Activated naive CD4-positive, alpha-beta T cell treated with anti-CD3 and anti-CD28 coated beads, Interleukin-2, amount 50 U/mL, for 16 hours (primary cell): ENCODE measurements at places on chromosomes 7 and 10.

DNA sequence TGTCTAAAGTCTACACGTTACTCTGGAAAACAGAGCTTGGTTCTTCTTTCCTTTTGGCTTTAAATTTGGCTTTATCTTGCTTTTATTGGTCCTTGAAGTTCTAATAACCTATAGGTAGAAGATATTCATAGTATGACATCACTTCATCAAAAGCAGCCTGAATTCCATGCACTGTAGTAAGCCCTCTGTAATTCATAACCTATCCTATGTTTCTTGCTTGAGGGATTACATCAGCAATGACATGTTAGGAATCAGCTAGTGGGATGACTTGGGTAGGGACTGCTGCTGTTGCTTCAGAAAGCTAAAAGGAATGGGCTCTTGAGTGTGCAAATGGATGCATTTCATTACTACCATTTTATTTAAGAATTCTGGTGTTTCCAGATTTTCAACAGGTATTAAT is 184.9 kb downstream of the PTEN start:
- no peak for DNase-seq

- no peak for DNase-seq
These were observed 159.8 kb upstream of the MTPN start for GRCh38 chr7:136136906-136137454.

- DNase-seq = no peak
These were observed 7.7 kb downstream of the ZPBP start for GRCh38 chr7:50085344-50085743.

GRCh38 chr7:139297795-139298194 is 43.3 kb upstream of the FMC1 start:
- DNase-seq = no peak

- no peak for DNase-seq
These were observed 71.6 kb downstream of the HERPUD2 start for GRCh38 chr7:35623381-35623780.

GRCh38 chr10:33802566-33802965 is 468.1 kb upstream of the NRP1 start:
- DNase-seq = no peak

GRCh38 chr10:29840516-29841276 is 205.9 kb upstream of the SVIL start:
- no peak for DNase-seq

- no peak for DNase-seq
These were observed 36.0 kb downstream of the SFMBT2 start for GRCh38 chr10:7374795-7375194.

- no peak for DNase-seq
These were observed 45.4 kb upstream of the LRGUK start for GRCh38 chr7:134081695-134082094.

GRCh38 chr10:9577746-9578145 is 1439.9 kb upstream of the CELF2 start:
- DNase-seq = no peak

- DNase-seq = no peak
These were observed 20.0 kb upstream of the LRRC17 start for GRCh38 chr7:102892631-102893278.

- no peak for DNase-seq
These were observed 92.9 kb upstream of the PIP4K2A start for GRCh38 chr10:22807238-22807637.

DNA sequence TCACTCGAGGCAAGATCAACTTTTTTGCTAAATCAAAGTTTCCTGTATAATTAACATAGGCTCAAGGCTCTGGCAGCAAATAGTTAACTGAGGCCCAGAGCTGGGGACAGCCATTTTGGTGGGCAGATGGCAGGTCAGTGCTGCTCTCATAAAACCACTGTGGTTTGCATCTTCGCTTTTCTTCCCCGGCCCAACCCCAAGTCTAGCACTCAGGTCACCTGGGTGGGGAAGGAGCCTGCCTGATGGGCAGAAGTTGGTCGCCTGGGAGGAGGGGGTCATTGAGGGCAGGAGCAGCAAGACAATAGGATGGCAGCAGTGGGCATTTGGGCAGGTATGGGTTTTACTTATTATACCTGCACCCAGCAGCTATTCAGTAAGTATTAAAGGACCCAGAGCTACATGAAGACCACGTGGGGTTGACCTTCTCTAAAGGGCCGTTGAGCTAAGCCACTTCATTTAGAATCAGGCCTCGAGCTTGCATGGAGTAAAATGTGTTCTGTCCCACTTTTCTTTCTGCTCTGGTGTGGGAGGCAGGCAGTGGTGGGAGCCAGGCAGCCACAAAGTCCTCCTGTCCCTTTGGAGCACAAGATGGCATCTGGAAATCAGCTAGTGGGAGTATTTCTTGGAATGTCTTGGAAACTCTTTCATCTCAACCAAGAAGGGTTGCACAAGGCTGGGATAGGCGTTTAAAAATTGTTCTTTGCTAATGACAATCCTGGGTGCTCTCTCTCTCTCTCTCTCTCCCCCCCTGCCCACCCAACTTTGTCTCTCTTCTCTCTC is 133.4 kb downstream of the SPAG6 start:
- DNase-seq = no peak

GRCh38 chr10:23293973-23294590 is 50.5 kb downstream of the C10orf67 start:
- no peak for DNase-seq

DNA sequence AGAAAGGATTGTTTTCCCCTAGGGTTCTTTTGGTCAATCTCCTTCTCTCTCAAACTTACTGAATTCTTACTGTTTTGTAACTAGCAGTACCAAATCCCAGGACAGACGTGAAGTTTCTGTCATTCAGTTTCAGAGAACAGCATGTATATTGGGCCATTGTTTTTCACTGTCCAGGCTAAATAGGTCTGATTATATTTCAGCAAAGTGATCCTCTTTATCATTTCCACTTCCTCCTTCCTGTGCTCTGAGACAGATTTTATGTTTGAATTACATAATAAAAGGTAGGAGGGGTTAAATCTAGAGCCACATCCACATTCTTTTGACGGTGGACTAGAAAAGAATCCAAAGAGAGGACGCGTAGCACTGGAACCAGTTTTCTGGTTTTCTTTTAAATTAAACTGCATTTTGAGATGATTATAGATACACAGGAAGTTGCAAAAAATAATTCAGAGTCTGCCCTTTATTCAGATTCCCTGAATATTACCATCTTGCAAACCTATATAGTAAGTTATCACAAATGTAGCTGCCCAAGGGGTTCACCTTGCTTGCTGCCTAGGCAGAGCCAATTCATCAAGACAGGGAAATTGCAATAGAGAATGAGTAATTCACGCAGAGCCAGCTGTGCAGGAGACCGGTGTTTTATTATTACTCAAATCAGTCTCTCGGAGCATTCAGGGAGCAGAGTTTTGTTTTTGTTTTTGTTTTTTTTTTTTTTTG is 40.1 kb downstream of the AKR1E2 start:
- no peak for DNase-seq

- no peak for DNase-seq
These were observed 1.1 kb upstream of the ING3 start for GRCh38 chr7:120949393-120949911.

- peak; percentile 71 for DNase-seq
These were observed 24.4 kb upstream of the PPIF start for GRCh38 chr10:79322616-79323543.

DNA sequence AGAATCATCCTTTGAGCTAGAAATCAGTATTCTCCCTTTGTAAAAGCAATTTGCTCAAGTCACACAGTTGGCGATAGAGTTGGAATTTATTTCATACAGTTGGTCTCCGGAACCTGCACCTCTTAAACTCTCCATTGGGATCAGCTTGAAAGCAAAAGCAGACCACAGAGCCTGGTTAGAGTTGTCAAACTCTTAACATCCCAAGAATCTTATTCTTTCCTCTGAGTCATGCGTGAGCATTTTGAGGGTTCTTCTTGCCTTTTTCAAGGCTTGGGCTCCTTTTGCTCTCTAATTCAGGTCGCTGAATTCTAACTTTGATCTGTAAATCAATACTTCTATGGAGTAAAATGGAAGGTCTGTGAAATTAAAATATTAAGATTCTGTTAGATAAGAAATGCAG is 19.6 kb upstream of the SCIN start:
- no peak for DNase-seq

GRCh38 chr7:158009886-158010285 is 577.7 kb downstream of the PTPRN2 start:
- DNase-seq = no peak

DNA sequence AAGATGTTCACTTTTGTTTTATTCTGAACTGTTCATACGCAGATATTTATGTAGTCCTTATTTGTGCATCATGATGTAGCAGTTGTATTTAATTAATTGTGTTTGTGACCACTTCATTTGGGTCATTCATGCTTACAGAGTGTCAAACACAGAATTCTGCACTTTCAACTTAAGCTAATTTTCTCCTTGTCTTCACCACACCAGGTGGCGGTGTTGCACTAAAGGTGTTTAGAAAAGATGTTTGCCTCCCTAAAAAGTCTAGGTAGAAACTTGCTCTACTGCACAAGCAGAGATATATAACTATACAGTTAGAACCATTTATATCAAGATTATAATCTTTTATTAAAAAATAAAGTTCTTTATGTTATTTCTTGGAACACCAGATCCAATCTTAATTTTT is 1.3 kb upstream of the TAS2R38 start:
- no peak for DNase-seq

DNA sequence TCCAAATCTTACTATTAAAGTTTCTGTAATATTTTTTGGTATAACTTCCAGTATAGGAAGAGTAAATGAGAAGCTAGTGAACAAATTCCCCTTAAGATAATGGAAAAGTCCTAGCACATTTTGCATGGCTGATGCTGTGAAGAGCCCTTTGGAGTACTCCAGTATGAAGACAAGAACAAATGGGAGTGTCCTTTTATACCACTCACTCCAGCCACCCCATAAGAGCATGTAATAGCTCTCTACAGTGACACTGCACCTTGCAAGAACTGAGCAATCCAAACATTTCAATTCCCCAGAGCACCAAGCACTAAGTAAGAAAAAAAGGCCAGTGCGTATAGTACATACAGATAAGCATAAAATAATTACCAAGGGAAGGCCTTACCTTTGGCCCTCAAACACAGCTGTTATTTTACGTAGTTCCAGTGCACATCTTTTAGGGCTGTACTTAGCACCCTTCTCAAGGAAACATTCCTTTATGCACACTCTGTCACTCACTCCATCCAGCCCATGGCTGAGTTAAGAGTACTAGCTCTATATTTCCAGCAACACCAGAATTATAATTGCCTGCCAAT is 135.4 kb downstream of the ST7 start:
- DNase-seq = no peak

DNA sequence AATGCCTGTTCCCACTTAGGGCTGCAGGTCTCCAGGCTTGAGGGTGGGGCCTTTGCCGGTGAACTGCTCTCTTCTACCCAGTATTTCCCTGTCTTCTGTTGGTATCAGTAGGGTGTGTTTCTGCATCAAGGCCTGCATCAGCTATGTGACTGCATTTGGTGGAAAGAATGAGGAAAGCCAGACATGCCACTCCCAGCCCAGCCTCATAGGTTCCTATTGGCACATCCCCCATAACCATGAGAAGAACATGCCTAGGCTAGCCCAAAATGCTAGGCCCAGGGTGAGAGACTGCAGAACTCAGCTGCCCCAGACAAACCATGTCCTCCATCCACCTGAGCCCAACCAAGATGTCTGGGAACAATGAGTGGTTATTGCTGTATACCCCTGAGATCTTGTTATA is 380.3 kb upstream of the ADARB2 start:
- DNase-seq = no peak

DNA sequence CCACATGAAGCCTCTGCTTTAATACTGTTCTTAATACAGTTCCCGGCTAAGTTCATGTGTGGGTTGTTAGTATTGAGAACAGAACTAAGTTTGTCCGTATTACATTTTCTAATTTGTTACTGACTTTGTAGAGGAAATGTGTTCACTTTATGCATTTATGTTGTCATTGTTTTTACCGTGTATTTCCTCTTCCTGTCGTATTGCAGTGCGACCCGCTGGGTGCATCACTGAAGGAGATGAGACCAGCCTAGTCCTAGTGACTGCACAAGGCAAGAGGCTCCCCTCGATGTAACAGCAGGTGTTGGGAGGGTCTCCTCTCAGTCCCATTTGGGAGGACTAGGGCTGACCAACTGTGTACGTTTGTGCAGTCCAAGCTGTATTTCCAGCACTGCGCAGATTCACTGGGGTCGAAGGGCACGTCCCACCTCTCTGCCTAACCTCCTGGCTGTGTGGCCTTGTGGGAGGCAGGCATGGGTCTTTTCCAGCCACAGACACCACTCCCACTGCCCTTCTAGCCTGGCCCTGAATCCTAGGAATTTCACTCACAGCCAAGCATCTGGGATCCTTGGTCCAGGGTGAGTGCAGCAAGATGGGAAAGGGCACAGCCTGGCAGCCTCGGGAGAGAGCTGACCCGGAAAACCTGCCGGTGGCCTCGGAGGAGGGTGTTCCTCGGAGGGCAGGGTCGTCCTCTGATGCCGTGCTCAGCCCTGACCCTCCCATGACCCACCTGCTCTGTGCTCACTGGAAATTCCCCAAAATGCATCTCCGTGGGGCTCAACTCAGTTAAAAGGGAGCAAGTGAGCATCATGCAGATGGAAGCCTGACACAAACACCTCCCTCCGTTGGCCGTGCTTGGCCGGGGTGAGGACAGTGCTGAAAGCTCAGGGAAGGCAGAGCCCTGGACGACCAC is 63.9 kb upstream of the FAM20C start:
- DNase-seq = no peak

DNA sequence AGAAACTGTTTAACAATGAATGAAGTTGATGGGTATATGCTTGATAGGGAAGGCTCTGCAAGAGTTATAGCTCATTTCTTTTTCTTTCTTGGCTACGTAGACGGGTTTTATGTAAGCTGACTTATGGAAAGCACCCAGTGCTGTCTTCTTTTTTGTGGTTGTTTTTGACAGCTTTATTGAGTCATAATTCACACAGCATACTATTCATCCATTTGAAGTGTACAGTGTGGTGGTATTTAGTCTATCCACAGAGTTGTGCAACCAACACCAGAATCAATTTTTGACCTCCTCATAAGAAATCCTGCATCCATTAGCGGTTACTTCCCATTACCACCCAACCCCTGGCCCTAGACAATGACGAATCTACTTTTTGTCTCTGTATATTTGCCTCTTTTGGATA is 240.6 kb upstream of the KIAA1217 start:
- no peak for DNase-seq

- DNase-seq = no peak
These were observed 563.3 kb downstream of the NRG3 start for GRCh38 chr10:82438277-82438676.

DNA sequence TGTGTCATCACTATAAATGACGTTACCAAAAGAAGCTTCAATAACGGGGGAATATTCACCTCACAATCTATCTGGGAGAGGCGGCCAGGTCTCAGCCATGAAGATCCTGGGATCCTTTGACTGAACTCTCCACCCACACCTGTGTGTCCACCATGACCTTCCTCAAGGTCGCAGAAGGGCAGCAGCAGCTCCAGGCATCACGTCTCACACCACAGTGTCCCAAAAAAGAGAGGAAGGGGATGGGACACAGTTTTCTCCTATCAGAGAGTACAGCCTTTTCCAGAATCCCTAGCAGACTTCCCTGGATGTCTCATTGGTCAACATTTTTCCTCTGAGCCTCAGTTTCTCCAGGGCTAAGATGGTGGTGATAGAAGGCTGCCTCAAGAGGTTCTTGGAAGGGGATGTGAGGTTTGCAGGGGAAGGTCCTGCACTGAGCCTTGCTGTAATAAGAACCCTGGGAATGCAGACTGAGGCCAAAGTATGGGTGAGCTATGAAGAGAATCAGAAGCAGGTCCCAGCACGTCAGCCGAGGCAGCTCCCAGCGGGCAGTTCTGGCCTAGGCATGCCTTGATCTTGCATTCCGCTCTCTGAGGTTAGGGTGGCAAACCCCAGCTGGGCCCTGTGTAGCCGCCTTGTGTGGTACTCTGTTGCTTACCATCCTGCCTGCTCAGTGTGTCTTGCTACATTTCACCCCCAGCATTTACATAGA is 63.8 kb downstream of the COL26A1 start:
- no peak for DNase-seq
